GM20000 (cell line): ENCODE measurements at places on chromosomes 13 and 19.
A peak's percentile ranks its signal among the peaks of the same experiment; 100 is the strongest.

DNA sequence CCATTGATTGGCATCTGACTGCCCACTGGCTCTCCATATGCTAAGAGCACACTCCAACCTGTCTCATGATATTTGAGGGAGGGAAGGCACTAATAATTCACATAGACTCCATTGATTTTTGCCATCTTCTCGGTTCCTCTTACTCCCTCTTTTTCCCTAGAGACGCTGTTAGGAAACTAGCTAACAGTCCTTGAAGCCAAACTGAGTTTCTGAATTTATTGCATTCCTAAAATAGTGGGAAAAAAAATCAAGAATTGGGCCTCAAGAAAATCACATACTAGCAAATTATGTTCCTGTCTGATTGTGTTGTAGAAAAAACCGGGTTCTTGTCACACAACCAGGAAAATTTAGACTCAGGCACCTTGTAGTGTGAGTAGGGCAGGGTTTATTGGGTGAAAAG, 86.4 kb upstream of the SLC7A1 start:
- no peak for DNase-seq

GRCh38 chr19:31783592-31783991, 434.4 kb upstream of the TSHZ3 start:
- no peak for DNase-seq

DNA sequence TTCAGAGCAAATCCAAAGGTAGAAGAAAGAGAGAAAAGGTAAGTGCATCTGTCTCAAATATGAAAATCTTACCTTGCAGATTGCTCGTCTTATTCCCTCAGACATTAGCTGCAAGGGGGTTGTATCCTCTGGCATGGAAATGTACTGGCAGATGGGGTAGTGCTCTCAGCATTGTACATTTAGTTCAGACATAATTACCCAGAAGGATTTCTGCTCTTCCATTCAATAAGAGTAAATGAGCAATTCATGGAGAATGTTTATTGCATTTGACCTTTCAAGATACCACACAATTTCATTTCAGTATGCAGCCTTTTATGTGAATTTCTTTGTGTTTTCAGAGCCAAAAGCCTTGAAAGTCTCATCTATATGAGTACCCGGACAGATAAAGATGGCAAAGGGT, 63.8 kb downstream of the SCEL start:
- no peak for DNase-seq

DNA sequence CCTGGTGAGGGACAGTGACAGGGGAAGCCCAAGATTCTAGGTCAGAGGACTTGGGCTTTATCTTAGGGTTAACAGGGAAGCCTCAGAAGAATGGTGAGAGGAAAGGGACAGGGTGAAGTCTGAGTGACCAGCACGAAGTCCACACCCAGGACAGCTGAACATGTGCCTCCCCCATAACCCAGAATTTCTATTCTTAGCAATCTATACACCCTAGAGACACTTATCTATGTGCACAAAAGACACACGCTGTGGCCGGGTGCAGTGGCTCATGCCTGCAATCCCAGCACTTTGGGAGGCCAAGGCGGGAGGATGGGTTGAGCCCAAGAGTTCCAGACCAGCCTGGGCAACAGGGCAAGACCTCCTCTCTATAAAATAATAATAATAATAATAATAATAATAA, 11.1 kb upstream of the OLFM2 start:
- DNase-seq, result no peak

GRCh38 chr13:43433691-43434141, 353.1 kb downstream of the ENOX1 start:
- DNase-seq, result no peak

- DNase-seq, result peak; percentile 87
Measured at GRCh38 chr19:4089400-4089908, 22.8 kb upstream of the ZBTB7A start.

DNA sequence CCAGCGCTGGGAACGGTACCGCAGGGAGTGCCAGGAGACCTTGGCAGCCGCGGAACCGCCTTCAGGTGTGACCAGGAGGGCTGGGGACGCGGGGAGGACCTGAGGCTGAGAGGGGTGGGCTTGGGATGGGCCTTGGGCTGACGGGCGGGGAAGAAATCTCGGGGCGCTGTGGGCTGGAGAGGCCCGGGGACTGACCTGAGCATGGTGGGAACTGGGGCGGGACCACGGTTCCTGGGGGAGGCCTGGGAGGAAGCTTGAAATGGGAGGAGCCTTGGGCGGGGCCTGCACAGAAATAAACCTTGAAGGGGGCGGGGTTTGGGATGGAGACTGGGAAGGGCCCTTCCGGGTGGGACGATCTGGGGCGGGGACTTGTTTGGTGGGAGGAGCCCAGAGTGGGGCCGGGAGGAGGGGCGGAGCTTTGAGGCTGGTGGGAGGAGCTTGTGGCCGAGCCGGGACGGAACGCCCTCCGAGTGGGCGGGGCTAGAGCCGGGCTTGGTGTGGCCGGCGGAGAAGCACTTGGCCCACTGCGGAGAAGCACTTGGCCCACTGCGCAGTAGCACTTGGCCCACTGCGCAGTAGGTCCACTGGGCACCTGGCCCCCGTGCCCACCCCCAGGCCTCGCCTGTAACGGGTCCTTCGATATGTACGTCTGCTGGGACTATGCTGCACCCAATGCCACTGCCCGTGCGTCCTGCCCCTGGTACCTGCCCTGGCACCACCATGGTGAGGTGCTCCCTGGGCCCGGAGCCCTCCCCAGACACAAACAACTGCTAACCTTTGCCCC, 2.8 kb downstream of the GIPR start:
- peak; percentile 97 for DNase-seq

GRCh38 chr19:17846146-17846545, 1.6 kb downstream of the JAK3 start:
- DNase-seq, result no peak

- DNase-seq, result no peak
Measured at GRCh38 chr13:40818926-40819325, 29.5 kb downstream of the SLC25A15 start.

DNA sequence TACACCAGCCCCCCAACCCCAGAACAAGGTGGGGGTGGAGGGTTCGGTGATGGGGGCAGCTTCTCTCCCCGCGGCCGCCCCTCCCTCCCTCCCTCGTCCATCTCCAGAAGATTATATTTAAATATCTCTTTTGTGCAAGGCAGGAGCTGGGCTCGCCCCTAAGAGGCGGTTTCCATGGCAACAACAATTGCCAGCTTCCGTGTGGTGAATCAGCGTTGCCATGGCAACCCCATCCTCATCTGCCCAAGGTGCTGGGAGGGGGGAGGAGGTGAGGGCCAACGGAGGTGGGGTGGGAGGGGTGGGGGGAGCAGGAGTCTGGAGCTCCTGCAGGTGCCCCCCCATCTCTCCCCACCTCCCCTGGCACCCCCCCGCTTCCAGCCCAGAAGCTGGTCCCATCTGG, 46.4 kb downstream of the CELF5 start:
- no peak for DNase-seq

- DNase-seq, result no peak
Measured at GRCh38 chr13:68748038-68748437, 1359.6 kb upstream of the ATXN8OS start.

GRCh38 chr13:103431856-103432255, 365.6 kb upstream of the SLC10A2 start:
- no peak for DNase-seq

DNA sequence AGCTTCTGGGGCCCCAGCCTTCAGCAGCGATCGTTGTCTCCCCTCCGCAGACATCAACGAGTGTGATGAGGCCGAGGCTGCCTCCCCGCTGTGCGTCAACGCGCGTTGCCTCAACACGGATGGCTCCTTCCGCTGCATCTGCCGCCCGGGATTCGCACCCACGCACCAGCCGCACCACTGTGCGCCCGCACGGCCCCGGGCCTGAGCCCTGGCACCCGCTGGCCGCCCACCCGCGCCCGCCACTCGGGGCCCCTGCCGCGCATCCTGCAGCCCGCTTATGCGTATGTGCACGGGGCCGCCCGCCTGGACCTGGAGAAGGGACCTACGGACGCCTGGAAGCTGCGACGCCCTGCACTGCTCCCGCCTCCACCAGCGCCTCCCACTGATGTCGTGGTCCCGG, 28.2 kb downstream of the LTBP4 start:
- DNase-seq, result no peak

GRCh38 chr13:112509190-112509589, 78.8 kb downstream of the TUBGCP3 start:
- DNase-seq, result no peak

DNA sequence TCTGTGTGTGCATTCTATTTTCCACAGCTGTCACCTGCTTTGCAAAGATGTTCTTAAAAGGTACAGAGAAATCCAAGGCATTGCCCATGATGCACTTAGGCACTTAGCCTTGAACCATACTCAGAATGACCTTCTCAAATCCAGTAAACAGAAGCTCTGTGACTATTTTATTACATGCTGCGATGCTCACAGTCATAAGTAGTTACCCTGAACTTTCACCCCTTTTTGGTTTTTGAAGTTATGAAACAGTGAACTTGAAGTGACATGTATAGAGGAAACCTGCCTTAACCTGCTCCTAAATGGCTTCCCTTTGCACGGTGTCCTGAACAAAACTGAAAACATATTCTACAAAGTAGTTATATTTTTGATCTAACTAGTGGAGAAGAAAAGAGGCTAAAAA, 100.4 kb downstream of the SLC10A2 start:
- no peak for DNase-seq

- DNase-seq, result peak; percentile 82
Measured at GRCh38 chr13:27830010-27830409, 37.7 kb downstream of the GSX1 start.

DNA sequence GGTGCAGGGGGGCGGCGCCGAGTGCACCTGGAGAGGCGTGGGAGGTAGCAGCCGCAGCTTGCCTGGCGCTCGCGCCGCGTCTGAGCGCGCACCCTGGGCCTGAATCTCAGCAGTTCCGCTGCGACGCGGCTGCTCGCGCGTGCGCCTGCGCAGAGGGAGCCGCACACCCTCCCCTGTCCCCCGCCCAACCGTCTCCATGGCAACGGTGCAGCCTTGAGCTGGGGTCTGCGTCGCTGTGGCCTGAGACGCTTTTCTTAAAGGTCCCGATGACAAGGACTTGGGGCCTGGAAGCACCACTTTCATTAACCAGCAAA, at the start of gene PNMA8B:
Gene PNMA8B, minus strand, starts transcription at position 82 of the 314 bp plus-strand sequence. CDS start 402 bp downstream, outside the sequence.
- peak; percentile 52 for DNase-seq

GRCh38 chr19:5141129-5141849, 172.4 kb downstream of the KDM4B start:
- no peak for DNase-seq

- no peak for DNase-seq
Measured at GRCh38 chr13:111278258-111278657, 42.2 kb upstream of the TEX29 start.

DNA sequence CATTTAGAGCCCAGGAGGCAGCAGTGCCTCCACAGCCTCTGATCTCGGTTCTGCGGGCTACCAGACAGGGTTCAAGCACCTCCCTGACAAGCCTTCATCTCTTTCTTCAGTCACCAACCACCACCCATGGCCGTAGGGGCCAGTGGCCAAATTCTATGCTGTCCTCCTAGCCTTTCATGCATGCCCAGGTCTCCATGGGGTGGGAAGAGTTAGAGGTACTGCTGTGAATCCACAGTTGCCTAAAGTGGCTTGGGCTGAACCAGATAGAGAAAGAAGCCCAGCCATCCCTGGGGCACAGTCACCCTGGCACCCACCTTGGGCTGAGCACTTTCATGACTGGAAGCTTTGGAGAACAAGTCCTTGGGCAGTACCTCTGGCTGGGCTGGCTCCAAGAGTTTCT, 97.4 kb downstream of the ZDHHC20 start:
- no peak for DNase-seq

DNA sequence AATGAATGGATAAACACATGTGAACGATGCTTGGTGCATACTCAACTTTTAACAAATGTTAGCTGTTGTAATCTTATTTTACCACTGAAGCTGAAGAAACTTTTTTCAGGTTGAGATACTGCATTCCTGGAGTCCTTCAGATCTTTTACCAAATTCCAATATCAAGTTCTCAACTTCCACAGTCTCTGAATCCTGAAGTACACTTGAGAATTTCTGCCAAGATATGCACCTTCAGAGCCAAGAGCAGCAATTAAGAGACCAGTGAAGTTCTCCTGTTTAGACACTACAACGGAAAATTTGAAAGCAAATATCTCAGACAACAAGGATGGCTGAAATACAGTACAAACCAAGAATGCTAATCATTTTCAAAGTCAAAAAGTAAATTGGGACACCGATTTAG, 84.6 kb upstream of the MTIF3 start:
- DNase-seq, result no peak

GRCh38 chr19:497491-497868, 1.2 kb downstream of the MADCAM1 start:
- DNase-seq, result no peak

- no peak for DNase-seq
Measured at GRCh38 chr13:21511849-21512248, 52.7 kb upstream of the ZDHHC20 start.

GRCh38 chr13:75146436-75146835, 335.5 kb downstream of the TBC1D4 start:
- no peak for DNase-seq

- DNase-seq, result no peak
Measured at GRCh38 chr13:76917095-76917494, 30.9 kb upstream of the KCTD12 start.
